ENCODE measurements at places on chromosomes 6 and 20. TPM values are rescaled to one million over a fixed set of nuclear protein-coding genes. Genes with fewer than 3 reads are reported as not detected.

- ATAC-seq: no peak
Observed at GRCh38 chr6:9766240-9766915, 648.5 kb downstream of the TFAP2A start.

DNA sequence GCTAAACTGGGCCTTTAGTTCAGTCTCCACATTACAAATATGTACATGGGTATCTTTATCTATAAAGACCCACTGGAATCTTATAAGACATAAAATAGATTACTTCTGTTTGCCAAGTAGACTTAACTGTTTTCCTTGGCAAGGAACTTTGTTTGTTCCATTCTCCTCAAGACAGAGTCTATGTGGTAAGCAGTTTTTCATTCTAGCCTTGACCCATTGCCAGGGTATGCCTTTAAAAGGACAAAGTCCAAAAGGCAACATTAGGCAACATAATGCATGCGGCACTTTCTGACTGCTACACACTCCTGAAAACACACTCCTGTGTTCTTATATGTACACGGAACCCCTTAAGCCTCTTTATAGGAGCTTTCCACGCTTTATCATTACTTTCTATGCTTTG lies 20.4 kb downstream of the VNN1 start:
- ATAC-seq: no peak

The GLP1R gene
- total RNA-seq: 0.77 TPM

DNA sequence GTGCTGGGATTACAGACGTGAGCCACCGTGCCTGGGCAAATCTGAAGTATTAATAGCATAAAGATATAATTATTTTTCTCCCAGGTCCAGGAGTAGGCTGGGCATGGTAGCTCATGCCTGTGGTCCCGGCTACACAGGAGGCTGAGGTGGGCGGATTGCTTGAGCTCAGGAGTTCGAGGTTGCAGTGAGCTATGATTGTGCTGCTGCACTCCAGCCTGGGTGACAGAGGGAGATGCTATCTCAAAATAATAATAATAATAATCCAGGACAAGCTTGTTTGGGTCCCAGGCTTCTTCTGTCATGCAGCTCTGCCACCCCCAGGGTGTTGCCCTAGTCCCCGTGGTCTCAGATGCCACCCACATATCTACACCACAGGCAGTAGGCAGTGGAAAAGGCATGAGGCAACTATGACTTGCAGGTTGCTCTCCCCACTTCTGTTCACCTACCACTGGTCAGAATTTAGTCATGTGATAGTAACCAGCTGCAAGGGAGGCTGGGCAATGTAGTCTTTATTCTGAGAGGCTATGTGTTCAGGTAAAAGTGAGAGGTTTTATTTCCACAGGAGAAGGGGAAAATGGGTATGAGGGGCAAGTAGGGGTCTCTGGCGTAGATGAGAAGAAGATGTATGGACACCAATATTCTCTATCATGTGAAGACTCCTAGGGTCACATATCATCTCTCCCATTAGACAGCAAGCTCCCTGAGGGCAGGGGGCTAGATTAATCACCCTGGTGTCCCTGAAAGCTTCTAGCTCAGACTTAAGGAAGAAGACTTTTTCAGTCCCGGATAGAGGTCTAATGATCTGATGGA lies 25.7 kb downstream of the TCF15 start:
- ATAC-seq: peak; percentile 58

DNA sequence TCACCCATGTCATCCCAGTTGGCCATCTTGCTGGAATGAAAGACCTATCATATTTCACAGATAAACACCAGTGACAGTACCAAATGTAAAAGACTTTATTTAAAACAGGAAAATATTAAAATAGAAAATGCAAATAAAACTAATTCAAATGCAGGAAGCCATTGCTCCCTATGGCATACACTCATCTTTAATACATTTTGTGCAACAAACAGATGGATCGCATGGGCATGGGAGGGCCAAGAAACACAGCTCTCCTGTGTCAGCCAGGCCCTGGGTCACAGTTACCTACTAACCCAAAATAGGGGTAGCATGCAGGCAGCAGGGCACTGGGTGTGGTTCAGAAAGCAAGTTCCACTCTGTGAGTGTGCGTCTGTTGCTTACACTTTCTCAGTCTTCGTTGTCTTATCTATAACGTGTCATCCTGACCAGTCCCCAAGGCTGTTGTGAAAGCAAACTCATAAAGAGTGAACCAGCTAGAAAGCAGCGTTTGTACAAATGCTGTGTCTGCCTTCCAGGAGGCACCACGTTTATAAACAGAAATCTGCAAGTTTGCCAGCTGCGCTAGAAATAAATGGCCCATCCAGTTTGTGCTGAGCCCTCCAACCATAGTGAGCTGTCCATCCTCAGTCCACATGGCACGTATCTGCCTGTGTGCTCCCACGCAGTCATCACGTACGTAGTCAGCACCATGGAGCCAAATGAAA lies 180.5 kb downstream of the SYNDIG1 start:
- ATAC-seq: no peak

GRCh38 chr20:51402201-51402600 lies 140.3 kb downstream of the NFATC2 start:
- no peak for ATAC-seq

DNA sequence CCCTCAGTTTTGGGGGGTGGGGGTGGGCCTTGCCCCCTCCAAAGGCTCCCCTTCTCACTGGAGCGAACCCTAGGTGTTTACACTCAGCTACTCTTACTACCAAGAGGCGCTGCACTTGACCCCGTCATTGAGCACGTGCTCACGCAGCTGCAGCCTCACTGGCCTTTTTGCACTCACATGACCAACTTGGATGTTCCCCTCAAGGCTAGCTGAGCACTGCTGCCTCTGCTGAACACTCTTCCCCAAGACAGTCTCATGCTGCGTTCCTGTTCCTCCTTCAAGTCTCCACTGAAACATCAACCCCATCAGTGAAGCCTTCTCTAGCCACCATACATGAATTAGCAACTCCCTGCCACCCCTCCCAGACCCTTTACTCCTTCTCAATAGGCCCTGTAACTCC lies 4.0 kb downstream of the SOD2 start:
- no peak for ATAC-seq

DNA sequence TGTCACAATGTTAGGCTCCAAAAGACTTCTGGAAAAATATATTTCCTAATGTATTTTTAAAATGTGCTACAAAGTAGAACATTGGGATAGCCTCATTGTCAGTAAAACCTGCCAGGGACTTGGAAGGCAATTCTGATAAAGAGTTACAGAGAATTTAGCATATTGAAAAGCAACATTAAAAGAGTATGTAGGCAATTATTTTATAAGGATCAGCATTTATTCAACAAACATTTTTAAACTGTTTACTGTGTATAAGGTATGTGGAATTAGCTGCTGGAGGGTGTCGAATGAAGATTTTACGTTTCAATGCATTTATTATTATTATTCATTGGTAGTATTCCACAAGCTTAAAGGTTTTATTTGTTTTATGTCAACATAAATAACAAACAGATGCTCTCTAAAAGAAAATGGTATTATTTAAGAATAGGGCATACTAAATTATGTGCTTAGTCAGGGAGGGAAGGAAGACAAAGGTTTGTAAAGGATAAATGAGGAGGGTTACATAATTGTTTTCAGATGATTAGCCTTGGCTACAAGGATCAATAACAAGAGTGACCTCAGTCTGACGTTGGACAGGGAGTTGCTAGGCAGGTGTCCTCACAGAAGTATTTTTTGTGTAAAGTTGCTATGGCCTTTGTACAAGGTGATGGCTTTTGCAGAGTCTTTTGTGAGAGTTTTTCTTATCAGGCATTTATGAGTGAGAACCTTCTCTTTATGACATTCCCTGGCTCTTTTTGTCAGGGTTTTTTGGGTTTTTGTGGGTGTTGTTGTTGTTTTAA lies 313.4 kb upstream of the PLCB4 start:
- no peak for ATAC-seq

Measured in motor neuron (in vitro differentiated cells).